ENCODE measurements at places on chromosomes 16 and 17. TPM values are rescaled to one million over a fixed set of nuclear protein-coding genes. Genes with fewer than 3 reads are reported as not detected.

- DNase-seq, result no peak
Observed at GRCh38 chr16:28596840-28597691, at the start of gene SULT1A2. Gene SULT1A2 (minus strand): TSS chr16:28597050. CDS start chr16:28595930, 1,120 bp downstream.

Gene ASIC2
- total RNA-seq, result 0.11 TPM

DNA sequence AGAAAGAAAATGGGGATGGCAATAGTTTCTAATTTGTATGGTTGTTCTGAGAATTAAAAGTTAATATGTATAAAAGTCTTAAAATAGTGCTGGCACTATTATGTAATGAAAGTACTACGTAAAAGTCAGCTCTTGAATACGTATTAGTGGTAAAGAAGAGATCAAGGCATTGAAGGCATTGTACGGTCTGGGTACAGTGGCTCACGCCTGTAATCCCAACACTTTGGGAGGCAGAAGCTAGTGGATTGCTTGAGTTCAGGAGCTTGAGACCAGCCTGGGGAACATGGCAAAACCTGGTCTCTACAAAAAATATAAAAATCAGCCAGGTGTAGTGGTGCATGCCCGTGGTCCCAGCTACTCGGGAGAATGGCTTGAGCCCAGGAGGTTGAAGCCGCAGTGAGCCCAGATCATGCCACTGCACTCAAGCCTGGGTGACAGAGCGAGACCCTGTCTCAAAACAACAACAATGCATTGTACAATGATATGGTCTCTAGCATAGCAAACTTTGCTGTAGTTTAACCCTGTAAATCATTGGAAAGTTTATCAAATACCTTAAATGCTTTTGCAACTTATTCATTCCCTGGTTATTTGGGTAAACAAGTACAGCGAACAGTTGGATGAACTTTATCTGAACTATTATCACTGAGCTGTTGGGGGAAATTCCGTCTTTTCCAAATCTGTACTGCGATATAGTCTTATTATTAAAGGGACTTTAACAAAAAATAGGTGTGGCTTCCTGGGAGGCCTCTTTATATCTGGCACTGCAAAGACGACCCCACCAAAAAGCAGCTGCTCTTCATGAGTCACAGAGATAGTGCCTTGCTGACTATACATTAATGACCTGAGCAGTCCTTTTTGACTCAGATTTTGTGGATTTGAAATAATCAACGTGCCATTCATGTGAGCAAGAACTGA is 73.6 kb downstream of the GPRC5B start:
- peak; percentile 82 for DNase-seq

Gene ADAM11
- 2.9 TPM for total RNA-seq

- no peak for DNase-seq
Observed at GRCh38 chr17:35080536-35080935, 17.0 kb upstream of the RFFL start.

Gene TUBG1
- total RNA-seq, result 97.2 TPM

DNA sequence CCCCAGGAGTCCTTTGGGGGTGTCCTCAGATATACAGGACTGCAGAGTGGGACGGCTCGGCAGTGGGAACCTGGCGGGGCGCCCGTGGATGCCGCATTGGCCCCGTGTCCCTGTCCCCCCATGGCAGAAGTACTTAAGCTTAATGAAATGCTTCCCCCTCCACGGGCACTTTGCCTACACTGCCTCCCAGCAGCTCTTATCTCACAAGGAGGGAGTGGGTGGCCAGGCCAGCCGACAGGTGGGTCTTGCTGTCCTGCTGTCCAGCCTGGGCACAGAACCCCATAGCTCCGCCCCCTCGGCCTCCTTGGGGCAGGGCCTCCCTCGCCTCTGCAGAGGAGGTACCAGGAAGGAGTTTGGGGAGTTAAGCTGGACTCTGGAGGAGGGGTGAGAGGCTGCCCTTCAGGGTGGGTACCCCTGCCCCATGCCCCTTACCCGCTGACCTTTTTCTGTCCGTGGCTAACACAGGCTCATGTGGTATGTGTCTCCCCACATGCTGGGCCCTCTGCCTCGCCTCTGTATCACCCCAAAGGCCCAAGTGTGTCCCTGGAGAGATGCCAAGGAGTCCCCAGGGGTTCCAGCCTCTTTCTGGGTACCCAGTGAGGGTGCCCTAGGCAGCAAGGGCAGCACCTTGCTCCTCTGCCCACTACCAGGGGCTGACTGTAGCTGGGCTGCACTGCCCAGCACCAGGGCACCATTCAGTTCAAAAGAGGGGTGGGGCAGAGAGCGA is 8.7 kb downstream of the THRA start:
- no peak for DNase-seq

GRCh38 chr16:1614456-1615102 is 2.4 kb downstream of the CRAMP1 start:
- DNase-seq, result peak; percentile 12

DNA sequence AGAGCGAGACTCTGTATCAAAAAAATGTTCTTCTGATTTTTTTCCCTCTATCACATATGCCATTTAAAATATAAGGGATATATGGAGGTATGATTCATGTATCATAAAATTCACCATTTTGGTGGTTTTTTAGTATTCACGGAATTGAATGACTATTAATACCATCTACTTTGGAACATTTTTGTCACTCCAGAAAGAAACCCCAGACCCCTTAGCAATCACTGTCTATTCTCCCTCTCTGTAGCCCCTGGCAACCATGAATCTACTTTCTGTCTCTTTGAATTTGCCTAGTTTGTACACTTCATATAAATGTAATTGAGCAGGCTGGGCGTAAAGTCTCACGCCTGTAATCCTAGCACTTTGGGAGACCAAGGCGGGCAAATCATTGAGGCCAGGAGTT is 75.9 kb downstream of the PRKCA start:
- DNase-seq, result no peak

DNA sequence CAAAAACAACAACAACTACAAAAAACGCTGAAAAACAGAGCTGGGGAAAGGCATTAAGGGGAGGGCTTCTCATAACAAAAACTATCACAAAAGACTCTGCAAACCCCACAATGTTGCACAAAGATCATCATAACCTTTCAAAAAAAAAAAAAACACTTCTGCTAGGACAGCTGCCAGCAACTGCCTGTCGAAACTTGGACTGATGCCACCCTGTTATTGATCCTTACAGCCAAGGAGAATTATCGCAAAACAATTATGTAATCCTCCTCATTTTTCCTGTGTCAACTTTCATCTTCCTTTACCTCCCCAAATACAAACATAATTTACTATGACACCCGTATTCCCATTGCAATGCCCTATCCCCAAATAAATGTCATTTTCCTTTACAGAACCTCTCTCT is 9.3 kb downstream of the CCDC40 start:
- DNase-seq, result no peak

GRCh38 chr17:48520631-48521079 is 10.2 kb downstream of the HOXB1 start:
- peak; percentile 66 for DNase-seq

DNA sequence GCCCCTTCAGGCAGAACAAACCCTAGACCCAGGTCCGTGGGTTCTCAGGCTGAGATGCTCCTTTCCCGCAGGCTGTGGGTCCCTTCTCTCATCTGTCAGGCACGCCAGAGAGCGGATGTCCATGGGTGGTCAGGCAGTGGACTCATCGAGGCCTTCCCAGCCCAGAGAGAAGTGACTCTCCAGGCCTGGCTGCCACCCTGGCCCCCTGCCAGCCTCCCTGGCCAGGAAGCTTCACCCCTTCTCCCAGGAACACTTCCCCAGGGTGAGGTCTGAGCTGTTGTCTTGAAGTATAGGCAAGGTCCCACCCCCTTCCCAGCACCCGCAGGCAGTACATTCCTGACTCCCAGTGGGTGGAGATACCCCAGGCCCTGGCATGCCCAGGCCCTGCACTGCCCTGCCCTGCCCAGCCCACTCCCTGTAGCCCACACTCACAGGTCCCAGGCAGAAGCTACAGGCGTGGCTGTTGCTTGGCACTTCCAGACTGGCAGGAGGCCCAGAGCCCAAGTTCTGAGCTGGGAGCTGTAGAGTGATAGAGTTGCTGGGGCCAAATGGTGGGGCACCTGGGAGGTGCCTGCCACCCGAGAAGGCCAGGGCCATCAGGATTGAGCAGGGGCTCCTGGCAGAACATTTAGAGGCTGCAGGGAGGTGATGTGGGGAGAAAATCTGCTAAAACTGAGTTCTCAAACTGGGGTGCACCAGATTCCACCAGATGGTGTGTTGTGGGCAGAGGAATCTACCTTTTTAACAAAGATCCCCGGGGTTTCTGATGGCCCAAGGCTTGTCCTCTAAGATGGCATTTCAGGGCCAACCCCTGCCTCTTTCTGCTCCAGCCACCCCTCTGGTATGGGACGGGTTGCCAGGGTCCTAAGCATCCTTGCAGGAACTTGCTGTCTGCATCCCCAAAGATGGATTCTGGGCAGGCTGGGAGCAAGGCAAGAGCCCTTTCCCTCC is 6.7 kb downstream of the ITGA3 start:
- DNase-seq, result peak; percentile 100

DNA sequence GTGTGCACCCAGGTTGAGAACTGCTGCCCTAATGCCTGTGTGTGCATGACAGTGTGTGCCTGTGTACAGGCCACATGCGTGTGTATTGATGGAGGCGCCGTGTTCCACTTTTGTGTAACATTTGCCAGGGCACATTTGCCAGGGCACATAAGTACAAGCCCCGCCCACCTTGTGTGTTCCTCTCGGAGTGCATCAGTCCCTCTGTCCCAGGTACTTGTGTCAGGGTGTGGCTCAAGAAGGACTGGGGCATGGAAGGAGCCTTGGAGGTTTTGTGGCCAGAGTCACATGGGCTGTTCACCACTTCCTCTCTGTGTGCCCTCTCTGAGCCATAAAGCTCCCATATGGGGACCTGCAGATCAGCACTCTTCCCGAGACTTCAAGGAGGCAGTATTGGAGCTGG is 73.9 kb downstream of the MRM1 start:
- no peak for DNase-seq

Gene WFDC1
- 0.15 TPM for total RNA-seq

- DNase-seq, result no peak
Observed at GRCh38 chr16:15925631-15926030, 23.8 kb upstream of the ABCC1 start.

Gene TMC7
- total RNA-seq, result 6.9 TPM

GRCh38 chr17:489758-490329 is 137.2 kb upstream of the RPH3AL start:
- no peak for DNase-seq

DNA sequence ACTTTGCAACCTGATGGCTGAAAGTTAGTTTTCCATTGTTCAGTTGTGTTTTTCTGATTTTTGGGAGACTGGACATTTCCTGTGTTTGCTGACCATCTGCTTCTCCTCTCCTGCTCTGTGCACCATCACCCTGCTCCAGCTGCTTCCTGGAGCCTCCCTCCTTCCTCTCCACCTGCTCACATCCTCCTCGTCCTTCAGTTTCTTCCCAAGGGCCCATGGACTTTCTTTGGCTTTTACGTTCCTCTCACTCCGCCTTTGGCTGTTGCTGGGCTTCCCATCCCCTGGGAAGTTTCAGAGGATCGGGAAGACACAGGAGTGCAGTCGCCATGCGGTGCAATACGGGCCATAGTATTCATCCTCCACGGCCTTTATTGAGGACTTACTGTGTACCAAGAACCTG is 61.6 kb downstream of the TNFRSF13B start:
- DNase-seq, result no peak

- DNase-seq, result peak; percentile 99
Observed at GRCh38 chr17:57948555-57949420, 6.4 kb downstream of the CUEDC1 start.

Gene RAB11FIP4
- total RNA-seq, result 4.2 TPM

Gene SKAP1
- total RNA-seq, result not detected

- DNase-seq, result no peak
Observed at GRCh38 chr17:71147906-71148305, 972.9 kb upstream of the SOX9 start.

Gene TBC1D3G
- not detected for total RNA-seq

Gene P2RX1
- total RNA-seq, result not detected

GRCh38 chr17:77606865-77607210 is 351.7 kb upstream of the TNRC6C start:
- no peak for DNase-seq

Gene TMC8
- 4.6 TPM for total RNA-seq

Gene TCAP
- 0.12 TPM for total RNA-seq

DNA sequence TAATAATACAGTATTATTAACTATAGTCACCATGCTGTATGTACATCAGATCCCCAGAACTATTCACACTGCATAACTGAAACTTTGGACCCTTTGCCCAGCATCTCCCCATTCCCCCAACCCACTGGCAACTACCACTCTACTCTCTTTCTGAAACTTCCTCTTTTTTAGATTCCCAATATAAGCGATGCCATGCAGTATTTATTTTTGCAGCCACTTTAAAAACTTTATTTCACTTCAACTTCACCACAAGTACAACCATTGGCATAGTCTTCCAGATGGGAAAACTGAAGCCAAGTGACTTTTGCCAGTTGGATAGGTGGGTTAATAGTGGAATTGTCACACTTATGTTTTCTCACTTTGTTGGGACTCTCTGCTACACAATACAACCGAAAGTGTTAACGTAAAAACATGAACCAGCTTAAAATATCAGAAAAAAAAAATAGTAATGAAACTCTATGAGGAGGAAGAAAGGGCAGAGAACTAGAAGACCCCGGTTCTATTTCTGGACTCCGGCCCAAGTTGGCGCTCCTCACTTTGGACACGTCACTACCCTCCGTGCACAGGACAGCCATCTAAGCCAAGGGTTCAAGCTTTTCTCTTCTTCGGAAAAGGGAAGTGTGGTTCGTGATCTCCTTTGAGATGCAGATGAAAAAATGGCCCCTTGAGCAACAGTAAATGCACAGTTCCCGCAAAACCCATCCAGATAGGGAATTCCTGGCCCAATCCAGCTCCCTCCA is 743 bp downstream of the SHCBP1 start:
- peak; percentile 20 for DNase-seq

Gene KRT40
- total RNA-seq, result not detected

DNA sequence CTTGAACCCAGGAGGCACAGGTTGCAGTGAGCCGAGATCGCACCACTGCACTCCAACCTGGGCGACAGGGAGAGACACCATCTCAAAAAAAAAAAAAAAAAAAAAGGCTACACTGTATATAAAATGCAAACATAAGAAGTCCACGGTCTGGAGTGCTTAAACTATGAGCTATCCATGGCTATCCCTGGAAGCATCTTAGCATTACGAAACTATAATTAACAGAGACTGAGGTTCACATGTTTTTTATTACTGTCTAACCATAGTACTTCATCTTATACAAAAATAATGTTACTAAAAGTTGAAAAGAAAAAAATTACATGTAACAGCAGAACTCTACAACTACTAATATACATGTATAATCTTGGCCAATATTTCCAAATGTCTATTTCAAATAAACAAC is 32.8 kb downstream of the HELZ start:
- no peak for DNase-seq

Gene CACNA1H
- 4.1 TPM for total RNA-seq

- no peak for DNase-seq
Observed at GRCh38 chr17:83078378-83079351, 744 bp upstream of the METRNL start.

- no peak for DNase-seq
Observed at GRCh38 chr17:33266116-33266515, 27.0 kb downstream of the ASIC2 start.

All from PC-3 (cell line).